ENCODE measurements at places on chromosomes 6 and 20. TPM values are rescaled to one million over a fixed set of nuclear protein-coding genes. Genes with fewer than 3 reads are reported as not detected.

Gene TTLL9
- total RNA-seq = 0.09 TPM

Gene TPBG
- 18.2 TPM for total RNA-seq

Gene PHACTR1
- 1.5 TPM for total RNA-seq

Gene BFSP1
- 1.3 TPM for total RNA-seq

Gene OSBPL2
- total RNA-seq = 59.6 TPM

Gene FILIP1
- total RNA-seq = 0.49 TPM

Gene HSPA1L
- total RNA-seq = 0.35 TPM

Gene TULP4
- 55.5 TPM for total RNA-seq

Gene PROKR2
- total RNA-seq = not detected

Gene IDH3B
- 126 TPM for total RNA-seq

Gene RSPH3
- 8.0 TPM for total RNA-seq

Gene PLCG1
- 84.7 TPM for total RNA-seq

Gene C6orf58
- total RNA-seq = not detected

Gene JAG1
- total RNA-seq = 182 TPM

DNA sequence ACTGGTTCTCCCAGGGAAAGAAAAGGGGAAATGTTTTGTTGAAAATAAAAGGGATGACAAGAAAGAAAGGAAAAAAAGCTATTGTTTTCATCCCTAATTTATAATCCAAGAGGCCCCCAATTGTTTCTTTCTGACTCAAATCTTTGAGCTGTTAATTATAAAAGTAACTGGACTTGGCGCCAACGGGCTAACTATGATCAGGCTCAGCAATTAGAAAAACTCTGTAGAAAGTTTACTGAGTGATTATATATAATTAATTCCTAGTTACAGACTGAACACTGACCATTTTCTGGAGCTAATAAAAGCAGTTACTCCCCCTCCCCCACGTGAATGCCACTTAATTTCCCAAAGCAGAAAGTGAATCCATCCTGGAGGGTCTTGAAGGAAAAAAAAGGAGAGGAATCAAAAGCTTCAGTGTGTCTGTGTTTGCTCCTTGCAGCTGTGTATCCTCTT lies 3.2 kb downstream of the ZMYND8 start:
- no peak for DNase-seq

DNA sequence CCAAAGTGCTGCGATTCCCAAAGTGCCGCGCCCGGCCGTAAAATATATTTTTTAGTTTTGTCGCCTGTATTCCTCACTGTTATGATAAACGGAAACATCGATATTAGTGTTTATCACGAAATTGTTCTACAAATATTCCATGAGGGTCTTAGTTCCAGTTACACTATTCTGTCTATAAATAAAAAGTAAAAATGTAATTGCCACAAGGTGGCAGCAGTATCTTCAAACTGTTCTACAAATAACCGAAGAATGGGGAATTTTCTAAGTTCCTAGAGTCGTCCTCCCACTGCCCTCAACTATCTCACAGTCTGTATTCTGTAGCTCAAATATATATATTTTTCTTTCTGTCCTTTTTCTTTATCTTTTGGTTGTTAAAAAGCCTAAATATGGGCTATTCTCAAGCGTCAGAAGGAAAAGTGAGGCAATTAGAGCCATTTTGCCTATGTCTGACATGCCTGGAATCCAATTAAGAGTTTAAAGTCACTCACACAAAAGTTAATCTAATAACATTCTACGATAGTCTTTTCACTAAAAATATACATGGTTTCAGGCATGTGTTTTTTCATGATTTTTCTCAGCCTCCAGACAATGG lies 14.2 kb upstream of the FAM162B start:
- no peak for DNase-seq

GRCh38 chr6:42693725-42694323 lies 28.6 kb downstream of the PRPH2 start:
- no peak for DNase-seq

- DNase-seq = no peak
Measured at GRCh38 chr20:8002056-8002455, 17.5 kb downstream of the TMX4 start.

GRCh38 chr6:130494729-130495128 lies 128.9 kb downstream of the TMEM200A start:
- DNase-seq = no peak

- no peak for DNase-seq
Measured at GRCh38 chr20:48184229-48184628, 398.9 kb upstream of the SULF2 start.

GRCh38 chr6:113680301-113680700 lies 176.8 kb upstream of the MARCKS start:
- no peak for DNase-seq

- DNase-seq = no peak
Measured at GRCh38 chr20:36967636-36968035, 16.1 kb upstream of the SAMHD1 start.

- DNase-seq = no peak
Measured at GRCh38 chr6:32369660-32370059, 2.0 kb downstream of the TSBP1 start.

DNA sequence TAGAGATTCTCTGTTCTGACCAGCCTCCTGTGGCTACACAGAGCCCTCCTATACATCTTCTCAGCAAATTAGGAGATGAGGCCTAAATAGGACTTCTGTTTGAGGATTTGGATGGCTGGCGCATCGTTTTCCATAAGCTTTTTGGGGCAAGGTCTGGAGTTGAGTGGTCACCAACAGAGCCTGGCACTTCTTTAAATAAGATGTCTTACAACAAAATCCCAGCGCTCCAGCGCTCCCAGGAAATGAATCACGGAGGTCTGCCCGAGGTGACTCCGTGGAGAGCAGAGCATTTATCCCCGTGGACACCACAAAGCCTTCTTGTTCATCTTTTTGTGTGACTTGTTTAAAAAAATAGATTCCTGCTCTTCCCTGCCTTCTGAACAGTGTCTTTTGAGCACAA lies 75.3 kb downstream of the GNAS-AS1 start:
- DNase-seq = no peak

GRCh38 chr6:44251576-44252524 lies 4.9 kb downstream of the HSP90AB1 start:
- no peak for DNase-seq

DNA sequence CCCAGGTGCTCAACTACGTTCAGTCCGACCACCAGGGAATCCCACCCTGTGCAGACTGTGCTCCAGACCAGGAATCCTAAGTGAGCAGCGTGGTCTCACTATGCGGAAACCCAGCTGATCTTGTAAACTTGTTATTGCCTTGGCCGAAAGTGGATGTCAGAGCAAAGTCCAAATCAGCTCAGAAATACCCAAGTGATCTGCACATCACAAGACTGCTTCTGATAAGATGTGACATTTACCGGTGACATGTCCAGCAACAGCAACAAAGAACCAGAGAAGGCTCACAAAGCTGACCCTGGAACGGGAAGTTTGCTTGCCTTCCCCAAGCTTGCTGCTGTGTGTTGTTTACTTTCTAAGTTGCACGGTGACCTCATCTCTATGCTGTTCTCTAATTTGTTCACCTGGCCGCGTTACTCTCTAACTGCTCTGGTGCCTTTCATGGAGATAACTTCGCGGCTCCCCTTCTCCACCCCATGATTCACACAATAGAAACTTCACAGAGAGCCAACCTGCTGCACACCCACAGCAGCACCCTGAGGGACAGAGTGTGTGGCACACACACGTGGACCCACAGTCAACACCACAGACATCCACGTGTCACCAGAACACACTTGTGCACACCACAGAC lies 1.7 kb downstream of the BNIP5 start:
- DNase-seq = no peak

DNA sequence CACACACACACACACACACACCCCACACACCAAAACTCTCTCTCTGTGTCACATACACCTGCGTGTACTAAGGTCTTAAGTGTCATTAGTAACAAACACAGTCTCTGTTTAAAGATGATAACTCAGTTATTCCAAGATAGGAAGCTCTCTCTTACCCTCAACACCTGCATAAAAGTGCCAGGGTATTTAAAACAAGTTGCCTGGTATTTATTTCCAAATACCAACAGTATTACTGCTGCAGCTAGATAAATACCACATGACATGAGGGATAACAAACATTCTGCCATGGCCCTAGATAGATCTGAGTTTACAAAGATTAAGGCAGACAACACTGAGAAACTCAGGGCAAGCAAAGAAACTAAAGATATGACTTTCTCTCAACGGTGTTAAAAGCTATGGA lies 118.5 kb downstream of the SIM1 start:
- DNase-seq = no peak

GRCh38 chr6:135439549-135439948 lies 58.0 kb downstream of the AHI1 start:
- no peak for DNase-seq

DNA sequence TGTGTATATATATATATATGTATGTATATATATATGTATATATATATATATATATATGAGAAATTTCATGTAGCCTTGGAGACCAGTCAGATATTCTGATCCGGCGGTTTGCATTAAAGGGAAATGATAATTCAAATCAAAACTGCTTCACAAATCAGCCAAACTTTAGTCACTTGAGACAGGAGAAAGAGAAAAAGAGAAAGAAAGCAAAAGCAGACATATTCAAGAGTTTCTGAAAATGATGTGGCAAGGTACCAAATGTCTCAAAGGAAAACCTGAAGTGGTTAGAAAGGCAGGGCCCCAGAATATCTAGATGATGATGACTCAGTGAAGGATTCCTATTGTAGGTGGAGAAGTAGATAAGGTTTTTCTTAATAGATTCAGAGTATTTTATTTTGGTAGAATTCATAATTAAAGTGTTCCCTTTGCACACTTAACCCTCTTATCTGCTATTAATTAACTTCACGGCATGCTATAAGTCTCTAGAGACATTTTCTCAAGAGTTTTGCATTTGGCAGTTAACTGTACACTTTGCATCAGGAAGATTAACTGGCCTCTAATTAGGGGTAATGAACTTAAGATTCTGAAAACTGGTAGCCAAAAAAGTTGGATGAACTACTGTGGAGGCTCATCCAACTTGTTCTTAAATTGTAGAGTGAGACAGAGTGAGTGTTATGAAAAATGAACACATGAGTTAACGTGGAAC lies 50.1 kb upstream of the ASF1A start:
- DNase-seq = no peak

DNA sequence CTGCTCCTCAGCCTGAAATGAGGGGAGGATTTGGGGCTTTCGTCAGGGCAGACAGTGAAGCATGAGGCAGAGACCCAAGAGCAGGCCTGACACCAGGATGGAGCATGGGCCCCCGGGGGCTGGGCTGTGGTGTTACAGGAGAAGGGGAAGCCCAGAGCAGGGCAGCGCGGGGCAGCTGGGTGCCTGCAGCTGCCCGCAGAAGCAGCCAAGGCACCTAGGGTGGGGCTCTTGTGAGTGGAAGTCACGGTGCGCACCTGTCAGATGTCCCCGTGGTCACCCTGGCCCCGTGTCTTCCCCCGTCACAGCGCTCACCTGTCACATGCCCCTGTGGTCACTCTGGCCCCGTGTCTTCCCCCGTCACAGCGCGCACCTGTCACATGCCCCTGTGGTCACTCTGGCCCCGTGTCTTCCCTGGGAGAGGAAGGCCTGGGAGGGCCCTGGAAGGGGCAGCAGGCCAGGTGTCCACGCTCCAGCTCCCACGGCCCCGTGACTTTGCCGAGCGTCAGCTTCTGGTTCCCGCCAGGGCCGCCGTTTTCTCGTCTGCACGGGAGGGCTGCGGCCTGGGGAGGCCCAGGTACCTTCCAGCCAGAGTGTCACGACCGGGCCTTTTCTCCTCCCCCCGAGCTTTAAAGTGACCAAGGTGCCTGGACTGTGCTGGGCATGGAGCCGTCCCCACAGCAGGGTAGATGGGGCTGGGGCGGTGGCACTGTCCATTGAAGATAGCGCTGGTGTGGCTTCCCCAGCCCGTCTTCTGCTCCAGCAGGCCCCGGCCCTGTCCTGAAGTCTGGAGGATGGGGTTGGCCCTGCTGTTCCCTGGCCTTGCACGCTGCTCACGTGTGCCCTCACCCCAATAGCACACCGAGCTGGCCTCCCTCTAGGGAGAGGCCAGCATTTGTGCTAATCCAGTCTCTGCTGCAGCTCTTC lies 9.4 kb downstream of the ARFGAP1 start:
- DNase-seq = no peak

- DNase-seq = no peak
Measured at GRCh38 chr6:39665861-39666260, 59.3 kb downstream of the KIF6 start.

DNA sequence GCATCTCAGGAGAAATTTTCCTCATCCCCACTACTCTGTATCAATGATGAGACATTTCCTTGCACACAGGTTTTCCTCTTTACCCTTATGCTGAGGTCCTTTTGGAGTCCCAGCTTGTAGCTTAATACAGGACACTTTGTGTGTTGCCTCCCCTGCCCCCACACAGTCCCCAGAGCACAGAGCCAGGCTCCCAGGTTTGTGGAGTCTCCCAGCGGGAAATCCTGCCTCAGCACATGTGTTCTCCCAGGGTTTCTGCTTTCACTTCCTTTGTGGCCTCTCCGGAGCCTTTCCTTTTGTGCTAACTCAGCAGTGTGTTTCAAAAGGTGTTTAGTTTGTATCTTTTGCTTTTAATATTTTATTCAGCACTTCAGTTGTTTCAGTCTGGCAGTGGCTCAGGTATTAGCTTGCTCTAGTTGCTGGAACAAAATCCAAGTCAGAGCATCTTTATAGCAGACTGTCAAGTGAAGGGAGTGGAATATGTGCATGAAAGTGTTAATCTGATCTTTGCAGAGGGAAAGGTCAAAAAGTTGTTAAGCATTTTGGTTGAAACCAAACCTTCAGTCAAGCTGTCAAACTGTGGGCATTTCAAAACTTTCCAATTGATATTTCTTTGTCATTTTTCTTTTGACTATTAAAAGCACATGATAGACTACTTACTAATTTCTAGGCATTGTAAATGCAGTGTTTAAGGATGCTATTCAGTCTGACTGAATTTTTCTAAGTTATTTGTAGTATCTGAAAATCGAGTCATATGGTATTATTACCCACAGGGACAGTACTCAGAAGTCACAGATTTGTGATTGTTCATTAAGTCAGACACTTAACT lies 8.6 kb downstream of the SNX9 start:
- no peak for DNase-seq

GRCh38 chr6:104322841-104323240 lies 536.9 kb downstream of the HACE1 start:
- no peak for DNase-seq

- DNase-seq = no peak
Measured at GRCh38 chr6:122286512-122286911, 112.9 kb upstream of the HSF2 start.

GRCh38 chr6:36402481-36402880 lies 15.0 kb upstream of the ETV7 start:
- no peak for DNase-seq

DNA sequence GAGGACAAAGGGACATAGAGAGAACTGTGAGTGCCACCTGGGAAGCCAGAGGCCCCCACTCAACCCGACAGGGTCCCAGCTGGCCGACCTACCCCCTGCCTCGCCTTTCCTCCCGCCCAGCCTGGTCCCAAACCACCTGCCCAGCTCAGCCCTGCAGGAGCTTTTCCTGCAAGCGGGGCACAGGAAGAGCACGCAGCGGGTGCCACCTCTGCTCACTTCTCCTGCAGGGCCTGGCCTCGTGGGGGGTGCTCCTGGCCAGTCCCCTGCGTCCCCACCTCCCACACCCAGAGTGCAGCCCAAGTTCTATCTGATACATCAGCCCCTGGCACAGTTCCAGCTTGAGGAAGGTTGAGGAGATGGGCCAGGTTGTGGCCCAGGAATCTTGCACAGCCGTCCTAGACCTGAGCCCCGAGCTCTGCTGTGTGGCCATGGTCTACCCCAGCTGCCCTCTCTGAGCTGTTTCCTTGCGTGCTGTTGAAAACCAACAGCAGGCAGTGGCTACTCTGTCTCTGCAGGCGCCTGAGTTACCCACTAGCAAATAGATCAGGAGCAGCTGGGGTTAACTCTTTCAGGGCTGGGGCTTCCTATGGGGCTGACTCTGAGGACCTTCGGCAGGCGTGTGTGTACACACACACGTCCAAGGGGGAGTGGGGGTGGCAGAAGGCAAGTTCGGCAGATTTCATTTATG lies 1.7 kb downstream of the NECAB3 start:
- no peak for DNase-seq

- no peak for DNase-seq
Measured at GRCh38 chr6:24504649-24505586, 10.1 kb downstream of the ALDH5A1 start.

Measured in esophagus squamous epithelium (tissue), 5 donors.